ENCODE measurements at places on chromosomes 1 and 21.

DNA sequence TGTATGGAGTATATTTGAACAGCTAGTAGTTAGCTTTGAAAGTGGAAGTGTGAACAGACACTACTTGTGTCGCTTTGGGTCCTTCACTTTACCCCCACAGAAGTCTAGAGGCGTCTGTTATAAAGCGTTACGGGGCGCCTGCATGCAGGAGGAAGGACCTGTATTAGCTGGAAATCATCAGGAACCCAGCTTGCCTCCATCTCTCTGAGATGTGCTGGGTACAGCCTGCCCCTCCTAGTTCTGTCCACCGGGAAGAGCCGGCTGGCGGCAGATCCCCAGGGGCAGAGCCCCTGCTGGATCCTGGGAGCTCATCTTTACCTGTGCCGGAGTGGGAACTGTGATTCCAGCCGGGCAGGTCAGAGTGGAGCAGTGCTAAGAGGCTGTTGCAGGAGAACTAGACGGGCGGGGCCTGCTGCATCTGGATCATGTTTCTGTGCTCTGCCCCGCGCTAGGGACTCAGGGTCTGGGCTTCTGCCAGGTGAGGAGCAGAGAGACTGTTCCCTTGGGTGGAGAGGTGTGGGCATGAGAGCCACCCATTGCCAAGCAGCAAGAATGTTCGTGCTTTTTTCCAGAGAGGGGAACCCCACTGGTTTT lies 22.3 kb upstream of the SPSB1 start:
- DNase-seq: no peak

- DNase-seq: no peak
Observed at GRCh38 chr1:175250027-175250426, 57.5 kb upstream of the KIAA0040 start.

GRCh38 chr1:183764981-183765380 lies 39.9 kb upstream of the RGL1 start:
- no peak for DNase-seq

- DNase-seq: no peak
Observed at GRCh38 chr1:113192242-113192641, 119.2 kb downstream of the LRIG2 start.

DNA sequence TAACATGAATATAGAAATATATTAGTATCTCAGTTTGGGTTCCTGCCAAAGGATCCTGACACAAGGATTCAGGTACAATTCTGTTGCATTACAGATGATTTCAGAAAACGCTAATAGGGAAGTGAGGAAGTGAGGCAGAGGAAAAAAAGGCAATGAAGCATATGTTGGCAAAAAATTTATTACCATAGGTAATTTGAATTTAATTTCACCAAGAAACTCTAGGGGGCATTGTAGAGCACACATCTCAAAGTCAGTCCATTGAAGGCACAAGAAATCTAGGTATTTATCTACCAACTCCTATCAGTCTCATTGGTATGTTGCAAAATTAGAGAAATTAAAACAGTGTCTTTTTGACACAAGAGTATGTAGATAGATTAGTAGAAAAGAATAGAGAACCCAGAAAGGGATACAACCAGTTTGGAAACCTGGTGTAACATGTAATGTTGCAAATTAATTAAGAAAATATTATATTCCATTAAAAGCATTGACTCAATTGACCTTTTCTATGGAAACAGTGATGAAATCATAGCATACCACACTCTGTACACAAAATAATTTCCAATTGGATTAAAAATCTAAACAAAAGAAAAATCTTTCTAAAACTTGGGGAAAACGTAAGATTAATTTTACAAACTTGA lies 104.9 kb upstream of the SNX7 start:
- DNase-seq: no peak

DNA sequence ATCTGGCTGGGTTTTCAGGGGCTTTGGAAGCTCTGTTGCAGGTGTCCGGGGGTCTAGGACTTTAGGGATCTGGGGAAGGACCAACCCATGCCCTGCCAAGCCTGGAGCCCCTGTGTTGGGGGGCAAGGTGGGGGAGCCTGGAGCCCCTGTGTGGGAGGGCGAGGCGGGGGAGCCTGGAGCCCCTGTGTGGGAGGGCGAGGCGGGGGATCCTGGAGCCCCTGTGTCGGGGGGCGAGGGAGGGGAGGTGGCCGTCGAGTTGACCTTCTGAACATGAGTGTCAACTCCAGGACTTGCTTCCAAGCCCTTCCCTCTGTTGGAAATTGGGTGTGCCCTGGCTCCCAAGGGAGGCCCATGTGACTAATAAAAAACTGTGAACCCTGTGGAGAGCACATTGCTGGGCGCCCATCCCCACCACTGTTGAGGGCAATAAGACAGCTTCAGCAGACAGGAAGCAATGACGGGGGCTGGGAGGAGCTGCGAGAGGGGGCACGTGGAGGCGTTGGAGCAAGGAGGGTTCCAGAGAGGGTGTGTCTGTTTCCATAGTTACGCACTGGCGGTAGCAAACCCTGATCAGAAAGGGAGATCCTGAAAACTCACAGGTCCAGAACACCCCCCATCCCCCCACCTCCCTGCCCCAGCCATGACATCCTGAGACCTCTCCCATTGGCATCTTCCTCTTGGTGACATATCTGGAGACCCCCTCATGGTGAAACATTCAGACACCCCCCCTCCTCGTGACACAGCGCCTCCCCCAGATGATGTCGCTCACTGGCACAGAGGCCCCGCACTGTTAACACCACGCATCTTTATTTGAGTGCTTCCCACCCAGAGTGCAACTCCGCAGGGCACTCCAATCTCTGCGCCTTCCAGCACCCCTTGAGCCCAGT lies 8.4 kb downstream of the MYBPH start:
- no peak for DNase-seq

DNA sequence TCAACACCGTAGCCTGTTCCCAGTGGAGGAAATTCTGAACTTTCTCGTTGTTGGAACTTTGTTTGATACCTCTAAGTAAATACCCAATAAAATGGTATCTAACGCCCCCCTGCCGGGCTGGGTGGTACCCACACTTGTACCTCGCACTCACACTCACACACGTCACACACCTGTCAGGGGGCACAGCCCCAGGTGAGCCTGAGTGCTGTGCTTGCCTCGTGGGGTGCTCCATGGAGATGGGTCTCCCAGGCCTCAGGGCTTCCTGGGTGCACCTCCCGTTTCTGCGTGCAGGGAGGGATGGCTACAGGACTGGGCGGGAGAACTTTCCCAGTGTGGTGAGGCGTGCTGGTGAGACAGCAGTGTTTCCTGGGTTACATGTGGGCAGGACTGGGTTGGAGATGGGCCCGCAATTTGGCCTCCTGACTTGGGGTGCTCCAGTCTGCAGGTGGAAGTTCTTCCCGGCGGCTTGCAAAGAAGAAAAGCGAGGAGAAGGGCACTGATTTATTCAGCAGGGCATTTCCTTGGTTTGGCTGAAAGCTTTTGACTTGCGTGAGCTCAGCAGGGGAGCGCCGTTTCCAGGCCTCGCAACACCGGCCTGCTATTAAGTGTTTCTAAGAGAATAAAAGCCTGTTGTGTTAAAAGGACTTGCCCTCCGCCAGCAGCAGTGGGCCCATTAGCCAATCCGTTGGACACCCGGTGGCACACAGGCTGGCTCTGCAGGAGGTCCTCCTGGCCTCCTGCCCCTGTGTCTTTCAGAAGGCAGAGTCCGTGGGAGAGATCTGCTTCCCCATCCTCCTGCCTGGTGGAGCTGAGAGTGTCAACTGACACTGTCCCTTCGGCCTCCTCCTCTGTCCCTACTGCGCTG lies 79.7 kb downstream of the KIF26B start:
- no peak for DNase-seq

DNA sequence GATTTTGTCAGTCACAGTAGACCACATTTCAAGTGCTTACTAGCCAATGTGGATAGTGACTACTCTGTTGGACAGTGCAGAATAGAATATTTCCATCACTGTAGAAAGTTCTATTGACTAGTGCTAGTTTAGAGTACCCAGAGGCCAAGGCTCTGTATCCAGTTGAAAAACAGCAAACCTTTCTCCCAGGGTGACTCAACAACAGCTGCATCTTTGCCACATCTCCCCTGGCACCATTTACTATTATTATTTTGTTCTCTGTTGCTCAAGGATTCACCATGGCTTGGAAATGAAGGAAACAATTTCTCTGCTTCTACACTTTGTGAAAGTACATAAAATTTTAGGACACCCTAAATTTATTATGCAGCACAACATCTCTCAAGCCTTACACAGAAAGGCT lies 85.3 kb upstream of the WDR26 start:
- no peak for DNase-seq

GRCh38 chr21:20272791-20273362 lies 725.3 kb upstream of the NCAM2 start:
- no peak for DNase-seq

DNA sequence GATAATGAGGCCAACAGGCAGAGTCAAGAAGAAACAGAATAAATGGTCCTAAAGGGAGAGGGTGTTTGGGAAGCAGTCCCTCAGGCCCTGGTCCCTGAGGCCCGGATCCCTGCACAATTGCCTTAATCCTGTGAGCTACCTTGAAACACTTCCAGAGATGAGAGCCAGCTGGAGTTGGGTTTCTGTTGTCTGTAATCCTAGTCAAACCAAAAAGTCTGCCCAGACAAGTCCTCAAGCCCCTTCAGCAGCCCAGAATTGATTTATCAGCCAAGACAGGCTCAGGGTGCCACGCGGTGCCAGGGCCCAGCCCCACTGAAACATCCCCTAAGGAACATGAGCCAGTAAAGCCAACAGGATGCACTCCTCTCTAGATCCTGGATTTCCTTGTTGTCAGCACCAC lies 16.4 kb upstream of the CLSTN1 start:
- no peak for DNase-seq

GRCh38 chr1:240237305-240237721 lies 145.6 kb downstream of the FMN2 start:
- no peak for DNase-seq

DNA sequence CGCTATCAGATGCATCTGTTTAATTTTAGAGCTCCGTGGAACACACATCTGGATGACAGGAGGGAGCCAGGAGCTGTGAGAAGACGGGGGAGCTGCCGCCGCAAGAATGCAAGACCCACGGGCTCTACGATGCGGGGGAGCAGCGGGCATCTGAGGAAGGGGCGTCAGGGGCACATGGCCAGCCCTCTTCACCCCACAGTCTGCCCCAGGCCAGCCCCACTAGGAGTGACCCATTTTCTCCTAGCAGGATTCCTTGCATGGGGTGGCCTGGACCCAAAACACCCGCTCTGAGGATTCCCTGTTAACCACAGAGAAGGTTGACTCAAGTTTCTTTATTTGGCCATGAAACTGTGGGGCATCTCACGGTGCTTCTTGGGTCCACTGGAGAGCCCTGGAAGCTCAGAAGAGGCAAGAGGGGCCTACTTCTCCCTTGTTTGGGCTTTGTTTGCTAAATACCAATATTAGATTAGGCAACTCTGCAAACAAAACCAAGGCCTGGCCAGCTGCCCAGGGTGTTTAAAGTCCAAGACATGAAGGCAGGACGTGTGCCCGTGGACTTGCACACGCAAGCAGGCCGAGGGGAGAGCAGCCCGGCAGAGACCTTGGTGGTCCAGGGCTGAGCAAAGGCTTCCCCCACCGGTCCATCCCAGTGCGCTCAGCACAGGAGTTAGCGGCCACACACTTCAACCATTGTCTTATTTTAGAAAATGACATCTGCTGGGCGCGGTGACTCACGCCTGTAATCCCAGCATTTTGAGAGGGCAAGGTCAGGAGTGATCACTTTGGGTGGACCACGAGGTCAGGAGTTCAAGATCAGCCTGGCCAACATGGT lies 89.8 kb downstream of the DHRS3 start:
- DNase-seq: no peak

GRCh38 chr1:918353-918752 lies 5.4 kb upstream of the SAMD11 start:
- no peak for DNase-seq

- DNase-seq: no peak
Observed at GRCh38 chr1:161046605-161047228, 940 bp upstream of the USF1 start.

DNA sequence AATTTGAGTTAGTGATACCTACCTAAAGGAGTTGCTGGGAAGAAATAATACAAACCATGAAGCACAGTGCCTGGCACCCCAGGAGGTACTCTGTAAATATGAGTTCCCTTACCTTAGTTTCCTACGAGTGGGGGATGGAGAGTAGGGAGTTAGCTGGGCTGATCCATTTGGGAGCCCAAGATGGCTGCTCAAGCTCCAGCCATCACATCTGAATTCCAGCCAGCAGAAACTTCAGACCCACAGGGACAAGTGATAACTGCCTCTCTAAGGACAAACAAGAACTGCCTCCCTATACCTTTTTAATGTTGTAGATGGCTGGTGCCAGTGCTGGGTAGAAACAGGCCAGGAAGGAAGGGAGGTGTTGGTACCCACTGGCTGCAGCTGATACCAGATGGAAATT lies 22.7 kb downstream of the HTR6 start:
- no peak for DNase-seq

DNA sequence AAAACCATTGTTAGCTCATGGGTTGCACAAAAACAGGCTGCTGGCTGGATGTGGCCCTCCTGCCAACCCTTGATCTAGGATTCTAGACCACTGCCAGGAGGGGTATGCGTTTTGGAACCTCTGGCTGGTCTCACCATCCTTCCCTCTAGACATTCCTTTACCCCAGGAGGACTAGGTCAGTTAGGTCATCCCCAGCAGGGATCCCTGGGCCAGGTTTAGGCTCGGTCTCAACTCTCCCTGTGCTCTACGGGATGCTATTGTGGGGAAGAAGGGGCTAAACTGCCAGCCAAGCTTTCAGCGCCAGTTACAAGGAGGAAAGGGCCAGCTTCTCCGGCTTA lies 22.7 kb downstream of the SLC2A1 start:
- DNase-seq: no peak

DNA sequence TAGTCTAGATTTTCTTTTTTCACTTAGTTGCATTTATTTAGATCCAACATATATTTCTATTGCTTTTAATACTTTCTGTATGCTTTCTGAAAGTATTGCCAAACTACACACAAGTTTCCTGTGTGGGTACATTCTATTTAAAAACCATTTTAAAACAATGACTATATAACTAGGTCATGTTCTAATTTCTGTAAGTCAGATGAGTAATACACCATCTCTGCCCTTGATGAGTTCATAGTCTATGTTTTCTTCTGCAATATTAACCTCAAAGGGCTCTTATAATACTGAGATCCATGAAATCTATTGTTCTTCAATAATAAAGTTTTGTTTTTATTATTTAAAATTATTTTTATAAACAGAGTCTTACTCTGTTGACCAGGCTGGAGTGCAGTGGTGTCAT lies 68.3 kb downstream of the RNASEL start:
- no peak for DNase-seq

GRCh38 chr1:245809361-245809760 lies 654.6 kb downstream of the KIF26B start:
- DNase-seq: no peak

DNA sequence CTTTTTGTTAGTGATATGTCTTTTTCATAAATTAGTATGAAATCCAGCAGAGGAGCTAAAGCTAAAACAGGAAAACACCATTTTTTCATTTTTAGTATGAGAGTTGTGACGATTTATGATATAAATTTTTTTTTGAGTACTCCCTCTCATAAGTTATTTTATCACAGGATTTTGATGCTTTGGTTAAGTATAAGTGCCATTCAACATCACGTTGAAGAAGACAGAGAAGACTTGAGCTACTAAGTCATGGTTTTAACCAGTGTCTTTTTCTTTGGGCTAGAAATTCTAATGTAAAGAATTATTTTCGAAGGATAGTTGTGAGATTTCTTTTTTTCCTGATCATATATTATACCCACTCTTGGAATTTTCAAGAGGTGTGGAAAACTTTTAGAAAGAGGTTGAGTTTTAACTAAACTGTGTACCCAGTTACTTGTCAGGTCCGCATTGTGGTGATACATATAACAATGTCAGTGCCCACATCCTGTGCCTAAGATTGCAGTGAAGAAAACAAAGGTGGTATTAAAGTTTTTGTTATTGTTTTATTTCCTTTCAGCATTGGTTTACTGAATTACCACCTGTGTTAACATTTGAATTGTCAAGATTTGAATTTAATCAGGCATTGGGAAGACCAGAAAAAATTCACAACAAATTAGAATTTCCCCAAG lies 93.8 kb downstream of the USP25 start:
- DNase-seq: no peak

Measured in activated CD8-positive, alpha-beta memory T cell treated with anti-CD3 and anti-CD28 coated beads for 4 hours (primary cell).